Brain (organoid and tissue), 16 donors: ENCODE measurements at places on chromosomes 6 and 20.

- DNase-seq: no peak
Measured at GRCh38 chr6:140237251-140237650, 862.8 kb upstream of the CITED2 start.

DNA sequence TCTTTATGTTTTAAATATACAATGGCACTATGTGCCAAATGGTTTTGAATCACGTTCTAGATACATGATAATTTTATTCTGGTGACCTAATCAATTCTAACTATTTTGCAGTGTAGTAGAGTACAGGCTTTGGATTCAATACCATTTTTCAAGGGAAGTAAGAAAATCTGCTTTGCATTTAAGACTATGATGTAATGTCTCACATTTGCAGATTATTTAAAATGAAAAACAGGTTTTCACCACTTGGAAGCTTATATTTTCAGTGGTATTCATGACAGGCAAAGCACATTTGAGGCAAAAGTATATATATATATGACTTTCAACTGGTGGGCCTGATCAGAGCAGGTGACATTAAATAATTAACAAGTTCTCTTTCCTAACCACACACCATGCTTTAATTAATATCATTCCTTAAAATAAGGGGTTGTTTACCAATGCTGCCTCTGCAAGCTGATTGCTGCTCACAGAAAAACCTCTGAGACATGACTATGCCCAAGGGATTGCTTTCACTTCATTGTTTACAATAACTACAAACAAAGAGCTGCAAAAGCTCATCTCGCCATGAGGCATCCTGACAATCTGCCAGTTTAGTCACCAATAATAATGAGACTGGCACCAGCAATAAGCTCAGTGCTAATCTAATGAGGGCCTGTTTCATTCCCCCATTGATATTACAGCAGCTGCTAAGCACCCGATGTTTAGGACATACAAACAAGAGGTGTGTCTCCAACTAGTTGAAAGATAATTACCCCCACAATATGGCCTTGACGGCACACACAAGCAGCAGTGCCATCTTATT lies 1176.0 kb upstream of the GJE1 start:
- DNase-seq: peak; percentile 78

GRCh38 chr6:21664314-21665109 lies 71.0 kb downstream of the SOX4 start:
- DNase-seq: peak; percentile 62

DNA sequence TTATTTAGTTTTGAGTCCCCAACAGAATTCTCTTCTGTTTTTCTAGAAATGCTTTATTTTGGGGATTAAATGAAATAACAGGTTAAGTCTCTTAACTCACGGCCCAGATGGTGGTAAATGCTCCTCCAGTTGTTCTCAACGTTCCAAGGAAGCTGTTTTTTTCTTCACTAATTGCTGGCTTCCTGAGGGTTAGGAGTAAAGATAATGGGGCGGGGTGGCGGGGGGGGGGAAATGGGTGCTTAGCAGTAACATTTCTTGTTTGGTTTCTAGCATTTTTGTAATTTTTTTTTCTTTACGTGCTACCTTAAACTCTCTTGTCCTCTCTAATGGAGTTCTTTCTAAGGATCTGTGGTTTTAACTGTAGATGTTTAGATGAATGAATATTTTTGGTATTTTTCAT lies 2.2 kb downstream of the SRSF3 start:
- DNase-seq: no peak
